ENCODE measurements at places on chromosomes 3 and 15.

GRCh38 chr3:37443363-37444035 is 269.1 kb upstream of the LRRFIP2 start:
- no peak for DNase-seq
- no peaks in the 10 kb centered on the region for H3K4me1 ChIP-seq
- H3K27me3 ChIP-seq: no peaks in the 10 kb centered on the region

DNA sequence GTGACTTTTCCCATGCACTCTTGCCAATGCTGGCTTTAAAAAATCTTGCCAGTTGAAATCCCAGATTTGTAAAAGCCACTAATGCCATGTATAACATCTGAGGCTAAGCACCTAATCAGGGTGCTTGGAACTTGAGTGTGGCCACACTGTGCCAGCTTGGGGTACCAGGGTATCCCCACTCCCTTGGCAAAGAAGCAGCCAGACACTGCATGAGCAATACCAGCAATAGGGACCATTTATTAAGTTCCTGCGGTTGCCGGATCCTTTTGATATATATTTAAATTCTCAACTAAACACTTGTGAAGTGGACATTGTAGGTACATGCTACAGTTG is 2.2 kb upstream of the RHCG start:
- H3K27ac ChIP-seq: no peak overlapping the region
- H3K4me3 ChIP-seq: no peak overlapping the region
- no peaks in the 10 kb centered on the region for H3K27me3 ChIP-seq
- no peaks in the 10 kb centered on the region for H3K36me3 ChIP-seq

DNA sequence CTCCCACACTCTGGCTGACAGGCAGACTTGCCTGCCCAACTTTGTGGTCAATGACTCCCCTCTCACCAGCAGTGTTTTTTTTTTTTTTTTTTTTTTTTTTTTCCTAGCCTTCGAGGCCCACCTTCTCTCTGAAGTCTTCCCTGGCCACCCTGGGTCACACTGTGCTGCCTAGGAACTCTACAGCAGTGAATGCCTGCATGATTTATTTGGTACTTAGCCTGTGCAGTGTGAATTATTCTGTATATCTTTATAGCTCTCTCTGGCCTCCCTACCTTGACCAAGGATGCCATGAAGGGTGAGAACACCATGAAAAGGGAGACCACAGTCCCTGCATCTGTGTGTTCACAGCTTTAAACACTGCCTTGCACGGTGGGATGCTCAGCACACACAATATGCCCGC is 141.6 kb downstream of the CLSTN2 start:
- H3K4me1 ChIP-seq: no peaks in the 10 kb centered on the region
- H3K4me3 ChIP-seq: no peak overlapping the region
- no peak for DNase-seq
- H3K27ac ChIP-seq: no peak overlapping the region
- no peaks in the 10 kb centered on the region for H3K27me3 ChIP-seq

- H3K27ac ChIP-seq: no peak overlapping the region
- H3K4me3 ChIP-seq: no peak overlapping the region
- no peaks in the 10 kb centered on the region for H3K4me1 ChIP-seq
- no peak for DNase-seq
- H3K36me3 ChIP-seq: no peaks in the 10 kb centered on the region
Observed at GRCh38 chr3:29755416-29755815, 474.5 kb downstream of the RBMS3 start.

DNA sequence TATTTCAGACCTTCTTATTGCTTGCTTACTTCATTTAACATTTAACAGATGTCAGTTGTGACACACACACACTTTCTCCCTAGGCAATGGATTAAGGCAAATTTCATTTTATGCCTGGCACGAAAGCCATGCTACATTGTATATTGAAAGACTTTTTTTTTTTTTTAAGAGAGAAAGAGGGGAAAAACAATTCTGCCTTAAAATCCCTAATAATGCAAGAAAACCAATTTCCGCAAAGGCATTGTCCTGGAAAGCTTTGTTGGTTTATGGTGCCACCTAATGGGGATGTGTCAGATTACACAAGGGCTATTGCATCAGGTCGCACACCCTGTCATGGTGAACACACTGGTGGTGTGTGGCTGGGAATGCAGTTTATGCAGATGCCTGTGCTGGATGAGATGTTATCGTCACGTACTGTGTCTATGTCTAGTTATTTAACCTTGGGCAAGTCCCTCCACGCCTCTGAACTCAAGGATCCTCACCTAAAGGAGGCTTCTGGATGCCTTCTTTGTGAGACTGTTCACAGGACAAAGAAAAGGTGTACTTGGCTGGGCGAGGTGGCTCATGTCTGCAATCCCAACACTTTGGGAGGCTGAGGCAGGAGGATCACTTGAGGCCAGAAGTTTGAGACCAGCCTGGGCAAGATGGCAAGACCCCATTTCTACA is 37.3 kb upstream of the RFTN1 start:
- H3K27me3 ChIP-seq: no peaks in the 10 kb centered on the region
- H3K4me1 ChIP-seq: peaks cover 3% of the 10 kb centered on the region
- H3K4me3 ChIP-seq: no peak overlapping the region
- H3K27ac ChIP-seq: no peak overlapping the region
- no peak for DNase-seq

- H3K36me3 ChIP-seq: no peaks in the 10 kb centered on the region
- H3K4me3 ChIP-seq: peak overlapping the region; percentile 28
- H3K4me1 ChIP-seq: peaks cover 23% of the 10 kb centered on the region
- peak overlapping the region; percentile 62 for H3K27ac ChIP-seq
Observed at GRCh38 chr3:125150525-125151441, 61.8 kb downstream of the SLC12A8 start.

- DNase-seq: no peak
- H3K36me3 ChIP-seq: peaks cover 10% of the 10 kb centered on the region
- no peaks in the 10 kb centered on the region for H3K27me3 ChIP-seq
- no peaks in the 10 kb centered on the region for H3K4me1 ChIP-seq
- no peak overlapping the region for H3K27ac ChIP-seq
Observed at GRCh38 chr3:66348704-66349103, 127.9 kb downstream of the SLC25A26 start.

DNA sequence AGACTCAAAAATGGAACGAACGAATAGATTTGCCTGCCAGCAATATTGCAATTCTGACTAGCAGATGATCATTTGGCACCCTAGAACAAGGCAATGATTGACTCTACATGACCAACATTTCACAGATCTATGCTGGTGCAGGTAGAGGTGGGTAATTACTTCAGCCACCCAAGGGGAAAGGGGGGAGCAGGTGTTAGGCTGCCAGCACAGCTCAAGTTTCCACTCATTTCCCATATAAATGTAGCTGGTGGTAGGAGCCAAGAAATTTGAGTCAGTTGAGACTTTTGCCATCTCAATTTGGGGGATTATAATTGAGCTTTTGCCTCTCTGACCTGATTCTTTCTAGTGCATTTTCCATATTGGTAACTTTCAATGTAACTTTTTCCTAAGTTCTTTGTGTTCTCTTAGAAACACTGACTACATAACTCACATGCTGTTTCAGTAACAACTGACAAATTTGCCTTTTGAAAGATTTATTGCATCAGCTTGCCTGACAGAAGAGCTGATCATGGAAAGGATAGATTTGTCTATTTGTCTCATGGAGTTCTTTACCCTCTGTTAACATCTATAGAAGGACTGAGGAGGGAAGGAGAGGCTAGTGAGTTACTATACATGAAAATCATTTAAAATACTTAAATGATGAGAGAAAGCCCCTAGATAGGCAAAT is 902.5 kb downstream of the ZPLD1 start:
- no peak overlapping the region for H3K4me3 ChIP-seq
- no peaks in the 10 kb centered on the region for H3K4me1 ChIP-seq
- DNase-seq: no peak
- no peak overlapping the region for H3K27ac ChIP-seq
- H3K36me3 ChIP-seq: no peaks in the 10 kb centered on the region
- no peaks in the 10 kb centered on the region for H3K27me3 ChIP-seq

DNA sequence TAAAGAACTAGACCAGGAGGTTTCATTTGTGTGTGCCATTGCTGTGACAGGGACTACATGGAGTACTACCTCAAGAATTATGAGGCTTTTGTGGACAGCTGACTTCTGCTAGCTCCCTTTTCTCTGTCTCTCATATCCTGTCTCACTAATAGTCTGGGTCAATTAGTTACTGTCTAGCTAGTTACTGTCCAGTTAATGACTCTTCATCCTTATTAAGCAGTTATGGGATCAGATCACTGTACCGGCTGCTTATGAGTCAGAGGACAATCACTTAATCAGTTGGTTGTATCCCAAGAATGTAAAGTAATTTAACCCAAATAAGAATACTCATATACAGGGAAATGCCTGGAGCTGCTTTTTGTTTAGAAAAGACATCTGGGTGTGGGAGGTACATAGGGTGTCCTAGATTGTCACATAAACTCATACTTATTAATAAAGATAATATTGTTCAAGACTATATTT is 158.0 kb downstream of the CDIN1 start:
- no peak overlapping the region for H3K27ac ChIP-seq
- no peak for DNase-seq
- no peak overlapping the region for H3K4me3 ChIP-seq
- H3K36me3 ChIP-seq: no peaks in the 10 kb centered on the region
- H3K4me1 ChIP-seq: no peaks in the 10 kb centered on the region

GRCh38 chr15:78131295-78132061 is at the start of gene CIB2:
Gene CIB2 (minus strand): TSS chr15:78131445. CDS start chr15:78131215, 230 bp downstream.
- peak within 1 kb of the TSS; percentile 70 for H3K4me3 ChIP-seq
- H3K27ac ChIP-seq: peak within 1 kb of the TSS; percentile 82
- DNase-seq: peak; percentile 76
- H3K36me3 ChIP-seq: no peaks in the 10 kb centered on the region

DNA sequence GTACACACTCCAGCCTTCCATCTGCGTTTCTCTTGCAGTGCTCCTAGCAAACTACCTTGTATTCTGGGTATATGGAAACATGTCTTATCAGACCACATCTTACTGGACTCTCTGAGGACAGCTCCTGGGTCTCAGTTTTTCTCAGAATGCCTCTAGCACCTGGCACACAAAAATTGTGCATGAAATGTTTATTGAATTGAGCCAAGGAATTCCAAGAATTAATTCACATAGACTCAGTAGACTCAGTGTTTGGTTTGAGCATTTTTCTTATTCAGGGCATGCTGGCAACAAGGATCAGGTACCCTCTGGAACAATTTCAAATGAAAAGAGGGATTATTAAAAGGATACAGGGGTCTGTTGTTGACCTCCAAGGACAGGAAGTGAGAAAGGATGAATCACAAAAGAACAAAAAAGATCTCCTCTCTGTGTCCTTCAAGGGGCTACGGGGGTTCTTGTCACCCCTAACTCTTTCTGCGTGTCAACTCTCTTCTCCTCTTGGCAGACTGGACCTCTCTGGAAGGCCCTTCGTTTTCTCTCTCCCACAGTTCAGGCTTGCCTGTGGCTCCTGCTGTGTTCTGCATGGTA is 270.0 kb upstream of the HES1 start:
- H3K4me1 ChIP-seq: peaks cover 25% of the 10 kb centered on the region
- no peaks in the 10 kb centered on the region for H3K27me3 ChIP-seq
- H3K27ac ChIP-seq: no peak overlapping the region
- no peak for DNase-seq
- H3K36me3 ChIP-seq: no peaks in the 10 kb centered on the region
- H3K4me3 ChIP-seq: no peak overlapping the region

- H3K4me1 ChIP-seq: no peaks in the 10 kb centered on the region
- no peak overlapping the region for H3K27ac ChIP-seq
- H3K27me3 ChIP-seq: no peaks in the 10 kb centered on the region
- no peak for DNase-seq
Observed at GRCh38 chr15:47466357-47466756, 250.9 kb upstream of the SEMA6D start.

DNA sequence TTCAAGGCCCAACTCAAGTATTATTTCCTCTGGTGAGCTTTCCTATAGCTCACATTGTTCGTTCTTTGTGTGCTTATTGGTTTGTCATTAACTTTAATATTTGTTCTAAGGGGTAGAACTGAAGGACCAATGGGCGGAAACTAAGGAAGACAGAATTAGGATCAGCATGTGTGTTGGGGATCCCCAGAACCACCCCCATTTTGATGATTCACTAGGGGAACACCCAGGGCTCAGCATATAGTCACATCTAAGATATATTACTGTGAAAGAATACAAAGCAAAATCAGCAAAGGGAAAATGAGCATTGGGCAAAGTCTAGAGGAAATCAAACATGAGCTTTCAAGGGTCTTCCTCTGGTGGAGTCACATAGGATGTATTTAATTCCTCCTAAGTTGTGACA is 76.9 kb downstream of the TIMP4 start:
- no peak overlapping the region for H3K4me3 ChIP-seq
- H3K36me3 ChIP-seq: no peaks in the 10 kb centered on the region
- H3K4me1 ChIP-seq: no peaks in the 10 kb centered on the region
- no peak for DNase-seq
- no peak overlapping the region for H3K27ac ChIP-seq
- no peaks in the 10 kb centered on the region for H3K27me3 ChIP-seq

DNA sequence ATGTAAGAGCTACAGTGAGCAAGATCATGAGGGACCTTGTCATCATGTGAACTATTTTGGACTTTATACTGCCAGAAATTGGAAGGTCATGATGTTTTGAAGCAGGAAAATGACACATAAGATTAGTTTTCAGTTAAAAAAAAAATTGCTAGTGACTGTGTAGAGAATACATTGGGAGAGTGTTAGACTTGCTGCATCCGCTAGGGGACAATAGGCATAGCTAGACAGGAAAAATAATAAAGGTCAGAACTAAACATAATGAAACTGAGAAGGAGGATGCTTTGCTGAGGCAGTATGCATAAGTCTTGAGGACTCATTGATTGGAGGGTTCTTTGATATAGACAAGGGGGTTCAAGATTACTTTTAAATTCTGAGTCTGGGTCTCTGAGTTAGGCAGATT is 275.8 kb upstream of the KCNH8 start:
- no peaks in the 10 kb centered on the region for H3K4me1 ChIP-seq
- no peak overlapping the region for H3K27ac ChIP-seq
- H3K27me3 ChIP-seq: no peaks in the 10 kb centered on the region
- no peak overlapping the region for H3K4me3 ChIP-seq
- DNase-seq: no peak

DNA sequence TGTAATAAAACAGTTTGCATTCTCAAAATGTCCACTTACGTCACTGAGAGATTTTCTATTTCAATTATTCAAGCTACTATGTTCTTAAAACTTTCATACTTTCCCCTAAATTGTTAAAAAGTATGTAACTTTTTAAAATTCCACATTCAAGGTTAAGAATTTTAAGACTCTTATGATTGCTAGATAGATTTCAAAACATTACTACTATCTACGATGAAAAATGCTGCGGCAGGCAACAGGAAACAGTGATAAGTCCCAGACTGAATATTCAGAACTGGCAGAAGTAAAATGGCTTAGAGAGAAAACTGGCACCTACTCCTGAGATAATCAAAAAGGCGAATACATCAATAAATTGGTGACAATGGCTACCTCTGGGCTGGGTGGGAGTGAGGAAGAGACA is 16.2 kb downstream of the ATP13A3 start:
- H3K27ac ChIP-seq: peak overlapping the region; percentile 43
- no peaks in the 10 kb centered on the region for H3K36me3 ChIP-seq
- H3K4me3 ChIP-seq: no peak overlapping the region
- no peaks in the 10 kb centered on the region for H3K27me3 ChIP-seq
- peaks cover 11% of the 10 kb centered on the region for H3K4me1 ChIP-seq

Measured in tibial artery (tissue), 4 donors.